Spinal cord (tissue), 10 donors: ENCODE measurements at places on chromosomes 1 and 21. TPM values are rescaled to one million over a fixed set of nuclear protein-coding genes. Genes with fewer than 3 reads are reported as not detected.
A peak's percentile ranks its signal among the peaks of the same experiment; 100 is the strongest.

FMOD gene
- 93.3 TPM for total RNA-seq

CDC7 gene
- total RNA-seq: 16.5 TPM

DNA sequence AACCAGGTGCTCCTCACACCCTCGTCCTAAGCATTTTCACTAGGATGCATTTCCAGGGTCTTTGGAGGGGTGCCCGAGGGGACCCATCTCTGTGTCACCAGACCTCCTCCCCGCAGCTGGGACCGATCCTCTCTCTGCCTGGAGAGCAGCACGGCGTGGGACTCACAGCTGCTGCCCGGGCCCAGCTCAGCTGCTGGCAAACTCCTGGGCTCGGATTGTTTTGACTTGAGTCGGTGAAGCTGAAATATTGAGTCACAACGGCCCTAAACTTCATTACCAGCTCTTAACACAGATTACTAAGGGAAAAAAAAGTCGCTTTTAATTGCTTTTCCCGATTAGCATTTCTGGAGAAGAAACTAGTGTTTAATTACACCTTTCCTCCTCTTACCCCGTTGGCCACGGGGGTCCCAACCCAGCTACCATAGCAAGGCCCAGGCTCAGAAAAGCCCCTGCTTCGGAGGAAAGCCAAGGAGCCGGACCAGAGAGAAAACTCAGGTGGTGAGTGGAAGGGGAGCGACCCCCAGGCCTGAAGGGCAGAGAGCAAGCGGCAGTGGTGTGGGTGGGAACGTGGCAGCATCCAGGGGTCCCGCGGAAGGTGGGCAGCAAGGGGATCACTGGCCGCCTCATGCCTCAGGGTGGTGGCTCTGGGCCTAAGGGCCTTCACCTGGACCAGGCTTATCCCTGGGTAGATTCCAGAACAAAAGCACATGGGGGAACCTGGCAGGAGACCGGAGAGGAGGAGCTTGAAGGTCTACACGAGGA, 41.7 kb downstream of the CASZ1 start:
- peaks cover 15% of the 10 kb centered on the region for H3K27me3 ChIP-seq
- H3K4me1 ChIP-seq: peaks cover 50% of the 10 kb centered on the region
- DNase-seq: no peak
- H3K4me3 ChIP-seq: no peak overlapping the region

SELENOF gene
- total RNA-seq: 232 TPM

CLCA4 gene
- total RNA-seq: 1.6 TPM

S100B gene
- total RNA-seq: 258 TPM

GRCh38 chr21:42209801-42210479, 9.0 kb upstream of the ABCG1 start:
- H3K4me3 ChIP-seq: no peak overlapping the region
- H3K27ac ChIP-seq: no peak overlapping the region
- H3K36me3 ChIP-seq: no peaks in the 10 kb centered on the region

UMODL1 gene
- not detected for total RNA-seq

KRTAP12-2 gene
- total RNA-seq: not detected

GRCh38 chr1:6343506-6344405, 49.8 kb downstream of the ACOT7 start:
- H3K27me3 ChIP-seq: no peaks in the 10 kb centered on the region
- peaks cover 51% of the 10 kb centered on the region for H3K36me3 ChIP-seq
- H3K4me1 ChIP-seq: peaks cover 33% of the 10 kb centered on the region
- no peak overlapping the region for H3K27ac ChIP-seq
- DNase-seq: peak; percentile 85

GRCh38 chr1:36307601-36308330, 1.6 kb downstream of the SH3D21 start:
- peaks cover 26% of the 10 kb centered on the region for H3K36me3 ChIP-seq
- peak overlapping the region; percentile 51 for H3K4me3 ChIP-seq
- H3K4me1 ChIP-seq: peaks cover 21% of the 10 kb centered on the region
- no peak for DNase-seq
- H3K27ac ChIP-seq: no peak overlapping the region
- H3K27me3 ChIP-seq: no peaks in the 10 kb centered on the region

- no peaks in the 10 kb centered on the region for H3K36me3 ChIP-seq
- DNase-seq: no peak
- no peaks in the 10 kb centered on the region for H3K27me3 ChIP-seq
- H3K4me3 ChIP-seq: no peak overlapping the region
Measured at GRCh38 chr1:198798923-198799386, 160.1 kb downstream of the PTPRC start.

AMY2A gene
- total RNA-seq: 0.69 TPM

- no peaks in the 10 kb centered on the region for H3K27me3 ChIP-seq
- no peak overlapping the region for H3K4me3 ChIP-seq
- no peak overlapping the region for H3K27ac ChIP-seq
- H3K4me1 ChIP-seq: peaks cover 85% of the 10 kb centered on the region
Measured at GRCh38 chr21:43731476-43731875, 12.5 kb downstream of the PDXK start.

NBPF20 gene
- total RNA-seq: 7.3 TPM

- no peaks in the 10 kb centered on the region for H3K4me1 ChIP-seq
- no peak overlapping the region for H3K4me3 ChIP-seq
- no peaks in the 10 kb centered on the region for H3K27me3 ChIP-seq
- no peak overlapping the region for H3K27ac ChIP-seq
- DNase-seq: no peak
Measured at GRCh38 chr1:111747282-111747734, 8.1 kb upstream of the INKA2 start.

DNA sequence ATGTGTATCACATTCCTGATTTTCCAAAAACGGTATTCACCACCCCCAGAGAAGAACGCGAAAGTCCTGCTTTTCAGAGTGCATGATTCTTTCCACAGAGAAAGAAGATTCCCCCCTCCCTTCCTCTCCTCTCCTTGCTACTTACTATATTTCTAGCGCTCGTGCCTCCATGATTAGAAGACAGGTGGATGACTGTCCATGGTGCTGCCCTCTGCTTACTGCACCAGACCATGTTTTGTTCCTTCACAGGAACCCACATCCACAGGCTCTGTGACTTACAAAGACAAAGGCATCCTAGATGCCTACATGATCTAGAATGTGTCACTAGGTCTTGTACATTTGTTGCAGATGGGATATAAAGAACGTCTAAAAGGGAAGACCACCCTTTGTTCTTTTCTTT, 49.1 kb upstream of the ZNF648 start:
- no peaks in the 10 kb centered on the region for H3K36me3 ChIP-seq
- H3K27me3 ChIP-seq: no peaks in the 10 kb centered on the region
- no peak overlapping the region for H3K27ac ChIP-seq
- H3K4me1 ChIP-seq: peaks cover 21% of the 10 kb centered on the region
- no peak overlapping the region for H3K4me3 ChIP-seq
- DNase-seq: no peak

GRCh38 chr1:70327306-70328076, 27.0 kb downstream of the ANKRD13C start:
- peaks cover 6% of the 10 kb centered on the region for H3K36me3 ChIP-seq
- no peak overlapping the region for H3K27ac ChIP-seq
- DNase-seq: no peak
